Activated naive CD8-positive, alpha-beta T cell treated with anti-CD3 and anti-CD28 coated beads, Interleukin-2, amount 50 U/mL, for 16 hours (primary cell): ENCODE measurements at places on chromosomes 7 and 10.

DNA sequence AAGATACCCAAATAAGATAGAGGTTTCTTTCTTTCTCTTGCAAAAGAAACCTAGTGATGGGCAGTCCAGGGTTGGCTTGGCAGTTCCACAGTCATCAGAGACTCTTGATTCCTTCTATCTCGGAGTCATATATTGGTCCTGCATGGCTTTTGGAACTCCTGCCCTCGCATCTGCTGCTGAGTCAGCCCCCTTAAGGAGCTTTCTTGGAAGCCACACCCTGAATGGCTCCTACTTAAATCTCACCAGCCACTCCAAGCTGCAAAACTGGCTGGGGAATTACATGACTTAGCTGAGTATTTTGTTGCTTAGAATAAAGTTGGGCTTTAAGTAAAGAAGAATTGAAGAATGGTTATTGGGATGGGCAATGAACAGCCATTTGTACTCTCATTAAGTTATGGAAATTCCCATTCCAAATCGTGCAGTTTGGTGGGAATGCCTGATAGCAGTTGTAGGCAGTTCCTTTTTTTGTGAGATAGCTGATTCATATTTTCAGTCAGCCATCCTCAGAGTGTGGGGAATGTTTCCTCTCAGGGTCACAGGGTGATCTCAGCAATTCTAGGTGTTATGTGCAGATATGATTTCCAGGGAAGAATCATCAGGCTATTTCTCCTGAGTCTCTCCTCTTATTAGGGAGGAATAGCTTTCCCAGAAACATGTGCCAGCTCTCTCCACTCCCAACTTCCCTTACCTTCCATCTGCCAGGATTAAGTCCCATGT is 209.9 kb downstream of the BBS9 start:
- no peak for DNase-seq

DNA sequence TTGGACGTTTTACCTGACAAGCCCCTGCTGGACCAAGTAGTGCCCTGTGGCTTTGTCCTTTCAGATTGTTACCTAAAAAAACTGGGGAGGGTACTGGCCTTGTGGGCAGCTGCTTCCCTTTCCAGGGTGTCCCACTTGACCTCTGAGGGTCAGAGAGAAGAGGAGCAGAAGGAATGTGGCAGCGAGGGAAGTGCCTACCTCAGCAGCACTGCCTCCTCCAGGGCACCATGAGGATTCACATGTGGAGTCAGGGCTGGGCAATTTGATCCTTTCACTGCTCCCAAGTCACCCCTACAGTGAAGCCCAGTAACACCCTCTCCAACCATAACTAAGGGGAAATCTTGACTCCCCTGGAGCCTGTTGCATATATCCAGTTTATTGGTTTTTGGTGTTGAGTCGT is 64.6 kb downstream of the ITGB1 start:
- DNase-seq = no peak

DNA sequence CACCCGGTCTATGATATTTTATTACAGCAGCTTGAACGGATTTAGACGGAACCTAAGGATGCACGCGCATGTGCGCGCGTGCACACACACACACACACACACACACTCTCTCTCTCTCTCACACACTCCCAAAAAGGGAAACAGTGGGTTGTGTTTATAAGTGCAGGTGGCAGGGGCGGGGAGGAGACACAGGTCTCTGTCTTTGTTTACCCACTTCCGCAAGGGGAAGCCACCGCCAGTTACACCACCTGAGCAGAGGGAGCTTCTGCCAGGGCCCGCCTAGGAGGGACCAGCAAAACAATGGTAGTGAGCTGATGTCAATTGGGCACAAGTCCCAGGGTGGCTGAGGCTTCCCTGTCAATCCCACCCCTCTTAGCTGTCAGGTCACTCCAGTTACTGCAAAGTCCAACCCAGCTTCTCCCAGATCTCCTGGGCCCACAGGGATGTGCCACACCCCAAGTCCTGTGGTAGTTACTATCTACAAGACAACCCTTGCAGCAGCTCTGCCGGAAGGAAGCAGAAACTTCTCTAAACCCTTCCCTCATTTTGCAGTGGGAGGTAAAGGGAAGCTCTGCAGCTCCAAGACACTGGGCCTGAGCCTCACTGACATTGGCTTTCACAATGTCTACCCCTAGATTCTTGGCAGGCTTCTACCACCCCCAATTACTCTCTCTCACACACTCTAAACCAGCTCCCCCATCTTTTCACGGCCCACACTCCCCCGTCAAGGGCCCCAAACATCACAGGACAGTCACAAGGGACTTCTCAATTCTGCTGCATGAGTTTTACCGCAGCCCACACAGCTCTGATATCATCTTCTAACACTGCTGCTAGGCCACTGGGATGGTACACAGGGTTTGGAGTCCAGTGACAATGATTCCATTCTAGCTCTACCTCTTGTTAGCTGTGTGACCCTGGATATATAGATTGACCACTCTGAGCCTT is 17.6 kb downstream of the ANXA11 start:
- DNase-seq = no peak

- DNase-seq = no peak
Observed at GRCh38 chr7:45998506-45998905, 77.4 kb upstream of the IGFBP3 start.

- DNase-seq = no peak
Observed at GRCh38 chr7:25790963-25791362, 361.0 kb upstream of the NFE2L3 start.

DNA sequence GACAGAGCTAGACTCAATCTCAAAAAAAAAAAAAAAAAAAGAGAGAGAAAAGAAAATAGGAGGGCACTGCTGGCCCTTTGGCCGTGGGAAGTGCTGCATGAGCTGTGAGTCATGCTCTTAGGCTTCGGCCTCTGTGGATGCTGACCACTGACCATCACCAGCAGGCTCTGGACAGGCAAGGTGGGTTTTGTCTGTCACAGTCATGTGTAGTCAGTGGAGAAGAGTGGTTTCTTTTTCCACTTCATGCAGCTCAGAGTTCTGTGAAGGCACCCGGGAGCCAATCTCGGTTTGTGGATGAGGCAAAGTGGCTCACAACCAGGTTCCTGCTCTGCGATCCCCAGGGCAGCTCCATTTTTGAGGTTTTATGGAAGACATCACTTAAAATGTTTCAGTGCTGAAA is 58.1 kb downstream of the PRTFDC1 start:
- no peak for DNase-seq

DNA sequence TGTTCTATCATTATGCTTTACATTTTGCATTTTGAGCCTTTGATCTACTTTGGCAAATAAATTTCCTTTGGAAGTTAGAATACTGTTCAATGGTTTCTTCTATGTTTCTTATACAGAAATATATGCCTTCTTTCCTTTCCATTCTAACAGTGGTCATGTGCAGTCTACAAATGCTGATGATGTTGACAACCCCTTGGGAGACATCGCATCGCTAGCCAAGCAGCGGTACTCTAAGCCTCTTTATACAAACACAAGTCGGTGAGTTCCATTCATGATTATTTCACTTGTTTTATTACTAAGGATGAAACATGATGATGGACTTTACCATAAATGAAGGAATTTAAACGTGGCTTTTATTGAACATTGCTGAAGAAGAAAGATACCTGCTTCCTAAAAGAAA is 48.1 kb upstream of the ZPBP start:
- no peak for DNase-seq

GRCh38 chr7:30082686-30083085 is 52.1 kb upstream of the MTURN start:
- DNase-seq = no peak

GRCh38 chr7:45229156-45229920 is 71.7 kb downstream of the RAMP3 start:
- DNase-seq = no peak

DNA sequence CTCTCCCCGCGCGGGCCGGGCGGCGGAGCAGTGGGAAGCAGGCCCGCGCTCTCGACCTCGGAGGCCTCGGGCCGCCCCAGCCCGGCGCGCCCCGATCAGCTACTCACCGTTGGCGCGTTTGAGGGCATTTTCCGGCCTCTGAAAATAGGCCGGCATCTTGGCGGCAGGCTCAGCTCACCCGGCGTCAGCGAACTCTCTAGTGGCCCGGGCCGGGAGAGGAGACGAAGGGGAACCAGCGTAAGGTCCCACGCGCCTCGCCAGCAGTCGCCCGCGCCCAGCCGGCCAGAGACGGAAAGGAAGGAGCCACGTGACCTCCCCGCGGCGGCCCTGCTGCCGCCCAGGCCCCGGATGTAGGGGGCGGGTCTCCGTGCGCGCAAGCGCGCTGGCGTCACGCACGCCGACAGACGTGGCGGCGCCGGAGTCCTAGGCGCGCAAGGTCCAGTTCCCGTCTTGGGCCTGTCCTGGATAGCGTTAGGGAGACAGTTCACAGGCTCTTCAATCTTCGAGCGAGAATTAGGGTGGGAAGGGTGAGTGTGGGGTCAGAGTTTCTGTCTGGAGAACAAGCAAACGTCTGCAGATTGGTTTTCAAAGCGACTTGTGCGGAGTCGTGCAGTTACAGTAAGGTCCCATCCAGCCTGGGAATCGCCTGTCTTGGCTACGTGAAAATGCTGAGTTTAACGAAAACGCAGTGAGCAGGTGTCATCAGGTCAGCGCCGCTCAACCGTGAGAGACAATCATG is at the start of gene EIF3A:
EIF3A (minus strand) TSS at position 297 of the 739 bp plus-strand sequence; CDS start at position 156, 141 bp downstream.
- DNase-seq = peak; percentile 77

DNA sequence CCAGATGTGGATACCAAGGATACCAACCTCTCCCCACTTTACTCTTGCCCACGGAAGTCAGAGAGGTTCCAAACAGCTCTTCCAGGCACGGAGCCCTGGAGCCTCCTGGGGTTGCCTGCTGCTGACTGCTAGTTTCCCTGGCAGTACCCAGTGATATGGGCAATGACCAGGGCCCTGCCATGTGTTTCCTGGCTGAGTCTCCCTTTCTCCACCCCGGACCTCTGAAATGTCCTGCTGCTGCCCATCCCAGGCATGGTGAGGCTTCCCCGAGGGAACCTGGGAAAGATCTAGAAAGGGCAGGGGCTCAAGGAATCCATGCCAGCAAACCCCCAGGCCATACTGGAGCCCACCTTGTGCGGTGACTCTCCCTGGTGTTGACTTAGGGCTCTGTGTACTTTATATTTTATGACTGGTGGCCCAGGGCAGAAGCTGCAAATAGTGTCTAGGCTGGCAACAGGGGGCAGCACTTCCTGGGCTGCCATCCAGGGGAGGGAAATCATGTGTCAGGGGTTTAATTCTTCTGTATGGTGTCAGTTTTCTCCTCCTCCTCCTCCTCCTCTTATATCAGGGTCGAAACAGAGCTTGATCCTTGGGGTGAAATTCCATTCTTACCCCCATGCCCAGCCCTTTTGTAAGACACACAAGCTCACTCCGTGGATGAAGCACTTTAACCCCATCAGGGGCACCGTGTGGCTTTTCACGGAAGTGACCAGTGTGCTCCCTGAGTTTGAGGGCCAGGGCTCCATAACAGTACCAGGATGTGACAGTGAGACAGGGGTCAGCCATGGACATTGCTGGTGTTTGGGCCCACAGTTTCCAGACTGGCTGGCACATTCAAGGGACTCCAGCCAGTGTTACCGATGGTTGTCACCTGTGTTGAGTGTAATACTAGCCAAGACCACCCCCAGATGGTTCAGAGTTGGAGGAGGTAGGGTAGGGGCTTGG is 62.4 kb upstream of the GDF10 start:
- no peak for DNase-seq

- DNase-seq = no peak
Observed at GRCh38 chr10:10094691-10095090, 923.0 kb upstream of the CELF2 start.

- no peak for DNase-seq
Observed at GRCh38 chr7:151436446-151437158, 3.3 kb downstream of the CRYGN start.

GRCh38 chr7:102953406-102953805 is 40.6 kb downstream of the LRRC17 start:
- DNase-seq = no peak

DNA sequence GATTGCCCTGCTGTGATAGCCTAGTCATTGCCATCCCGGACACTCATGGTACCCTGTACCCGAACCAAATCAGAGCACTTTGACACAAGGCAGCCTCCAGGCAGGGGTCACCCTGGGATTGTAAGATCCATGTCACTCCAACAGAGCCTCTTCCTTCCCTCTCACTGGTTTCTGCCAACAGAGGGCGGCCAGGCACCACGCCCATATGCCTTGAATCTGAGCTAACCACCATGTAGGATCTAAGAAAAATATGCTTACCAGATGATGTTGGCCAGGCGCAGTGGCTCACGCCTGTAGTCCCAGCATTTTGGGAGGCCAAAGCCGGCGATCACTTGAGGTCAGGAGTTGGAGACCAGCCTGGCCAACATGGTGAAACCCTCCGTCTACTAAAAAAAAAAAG is 389.2 kb upstream of the KLF6 start:
- DNase-seq = no peak

DNA sequence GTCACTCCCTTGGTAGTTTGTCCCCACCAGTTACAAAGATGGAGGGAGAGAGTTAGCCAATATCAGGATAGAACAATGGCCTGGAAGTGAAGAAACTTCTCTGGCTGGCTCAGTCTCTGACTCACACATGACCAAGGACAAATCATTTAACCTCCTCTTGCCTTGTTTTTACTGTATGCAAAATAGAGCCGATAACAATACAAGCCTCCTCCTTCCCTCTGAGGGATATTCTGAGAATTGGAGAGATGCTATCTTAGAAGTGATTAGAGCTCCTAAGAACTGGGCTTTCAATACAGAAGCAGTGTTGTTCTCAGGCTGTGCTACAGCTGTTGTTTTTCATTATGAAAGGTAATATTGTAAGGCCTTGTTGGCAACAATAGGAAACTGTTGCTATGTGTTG is 87.7 kb upstream of the EGR2 start:
- no peak for DNase-seq

DNA sequence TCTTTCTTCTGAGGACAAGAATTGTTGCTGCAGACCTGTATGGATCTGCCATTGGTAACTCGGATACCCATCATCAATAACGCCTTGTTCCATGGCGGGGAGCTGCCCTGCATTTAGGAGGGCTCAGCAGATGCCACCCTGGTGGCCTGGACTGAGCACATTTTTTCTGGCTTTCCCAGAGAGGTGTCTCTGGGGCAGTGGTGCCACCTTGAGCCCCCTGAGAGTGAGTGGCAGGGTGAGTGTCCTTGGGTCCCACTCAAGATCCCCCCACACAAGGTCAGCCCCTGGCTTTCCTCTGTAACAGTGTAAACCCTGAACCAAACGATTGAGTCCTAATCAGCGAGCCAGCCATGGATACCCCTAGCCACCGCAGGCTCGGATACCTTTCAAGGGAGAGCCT is 258.6 kb downstream of the GLRX3 start:
- no peak for DNase-seq

DNA sequence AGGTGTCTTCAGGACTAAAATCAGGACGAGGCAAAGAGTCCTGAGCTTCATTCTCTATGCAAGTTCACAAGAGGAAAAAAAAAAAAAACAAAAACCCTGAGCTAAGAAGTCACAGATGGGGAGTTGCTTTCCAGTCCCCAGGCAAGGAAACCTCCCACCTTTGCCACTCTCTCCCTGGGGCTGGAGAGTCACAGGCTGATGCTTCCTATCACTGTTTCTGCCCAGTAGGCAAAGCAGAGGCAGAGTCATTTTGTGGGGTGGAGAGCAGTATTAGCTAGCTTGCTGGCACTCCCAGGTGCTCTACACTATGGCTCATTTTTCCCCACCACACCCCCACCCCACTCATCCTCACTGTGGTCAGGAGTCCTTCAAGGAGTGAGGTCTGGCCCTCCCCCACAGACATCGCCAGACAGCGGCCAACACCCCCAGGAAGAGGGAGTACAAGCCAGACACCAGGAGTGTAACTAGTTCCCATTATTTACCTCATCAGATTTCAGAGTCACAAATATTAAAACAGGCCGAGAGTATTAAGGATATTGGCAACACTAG is 34.6 kb upstream of the UNC5B start:
- no peak for DNase-seq
